Activated CD4-positive, alpha-beta T cell treated with anti-CD3 and anti-CD28 coated beads, Interleukin-2, amount 50 U/mL, for 1 hour (primary cell): ENCODE measurements at places on chromosomes 7 and 10.

DNA sequence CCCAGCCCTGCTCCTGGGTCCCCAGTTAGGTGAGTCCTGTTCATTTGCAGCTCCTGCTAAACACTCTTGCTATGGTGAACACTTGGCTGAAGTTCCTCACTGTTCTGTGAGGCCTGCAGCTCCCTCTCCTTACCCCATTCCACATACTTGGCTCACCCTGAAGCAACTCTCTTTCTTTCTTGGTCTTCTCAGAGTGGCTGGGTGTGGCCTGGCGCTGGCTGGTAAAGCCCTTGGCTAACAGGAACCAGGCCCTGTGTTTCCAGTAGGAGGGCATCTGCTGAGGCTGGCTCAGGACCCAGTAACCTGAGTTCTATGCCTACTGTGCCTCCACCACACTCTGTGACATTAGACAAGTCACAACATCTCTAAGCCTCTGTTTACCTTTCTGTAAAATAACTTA, 53.1 kb upstream of the COL13A1 start:
- no peak for DNase-seq

DNA sequence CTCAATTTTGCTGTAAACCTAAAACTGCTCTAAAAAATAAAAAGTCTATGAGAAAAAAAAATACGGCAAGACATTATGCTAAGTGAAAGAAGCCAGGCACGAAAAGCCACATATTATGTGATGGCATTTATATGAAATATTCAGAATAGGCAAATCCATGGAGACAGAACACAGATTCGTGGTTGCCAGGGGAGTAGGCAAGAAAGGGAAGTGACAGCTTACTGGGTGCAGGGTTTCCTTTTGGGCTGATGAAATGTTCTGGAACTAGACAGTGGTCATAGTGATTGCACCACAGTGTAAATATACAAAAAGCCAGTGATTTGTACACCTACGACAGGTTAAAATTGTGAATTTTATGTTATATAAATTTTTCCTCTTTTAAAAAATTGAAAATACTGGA, 41.3 kb upstream of the GLI3 start:
- no peak for DNase-seq

DNA sequence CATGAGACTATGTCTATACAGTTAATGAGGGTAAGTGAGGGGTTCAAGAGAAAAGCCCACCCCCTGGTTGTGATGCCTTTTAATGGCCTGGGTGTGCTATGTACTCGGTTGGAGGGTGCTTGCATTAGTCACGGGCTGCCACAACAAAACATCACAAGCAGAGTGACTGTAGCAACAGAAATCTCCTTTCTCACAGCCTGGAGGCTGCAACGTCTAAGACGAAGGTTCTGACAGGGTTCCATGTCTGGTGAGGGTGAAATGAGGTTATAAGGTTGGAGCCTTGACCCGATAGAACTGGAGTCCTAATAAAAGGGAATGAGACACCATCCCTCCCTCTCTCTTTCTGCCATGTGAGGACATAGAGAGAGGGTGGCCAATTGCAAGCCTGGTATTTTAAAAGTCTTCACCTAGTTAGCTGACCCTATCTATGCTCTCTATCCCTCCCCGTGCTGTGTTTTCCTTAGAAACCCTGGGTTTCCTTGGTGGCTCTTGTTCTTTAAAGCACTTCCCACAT, 126.0 kb upstream of the GDF10 start:
- no peak for DNase-seq

DNA sequence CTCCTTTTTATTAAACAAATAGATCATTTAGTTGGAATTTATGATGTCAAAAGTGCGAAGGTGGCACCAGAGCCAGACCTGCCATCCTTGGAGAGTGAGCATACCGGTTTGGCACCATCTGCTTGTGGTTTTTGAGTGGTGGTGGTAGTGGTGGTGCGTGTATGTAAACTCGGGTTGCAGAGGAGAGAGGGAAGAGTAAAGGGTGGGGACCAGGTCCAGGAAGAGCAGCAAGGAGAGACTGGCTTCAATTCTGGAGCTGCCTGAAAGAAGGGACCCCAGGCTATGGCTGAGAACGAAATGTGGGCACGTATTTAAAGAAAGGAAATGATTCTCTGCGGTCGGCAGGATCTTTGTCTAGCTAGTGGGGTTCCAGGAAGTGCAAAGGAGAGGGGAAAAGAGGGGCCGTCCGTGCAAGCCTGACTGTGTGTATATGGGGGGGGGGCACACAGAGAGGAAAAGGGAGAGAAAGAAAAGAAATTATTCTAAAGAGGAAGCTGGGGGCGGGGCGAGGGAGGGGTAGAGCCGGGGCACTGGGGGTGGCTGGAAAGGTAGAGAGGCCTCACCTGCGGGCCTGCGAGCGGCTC, 448 bp upstream of the GOLGA7B start:
- DNase-seq: no peak

DNA sequence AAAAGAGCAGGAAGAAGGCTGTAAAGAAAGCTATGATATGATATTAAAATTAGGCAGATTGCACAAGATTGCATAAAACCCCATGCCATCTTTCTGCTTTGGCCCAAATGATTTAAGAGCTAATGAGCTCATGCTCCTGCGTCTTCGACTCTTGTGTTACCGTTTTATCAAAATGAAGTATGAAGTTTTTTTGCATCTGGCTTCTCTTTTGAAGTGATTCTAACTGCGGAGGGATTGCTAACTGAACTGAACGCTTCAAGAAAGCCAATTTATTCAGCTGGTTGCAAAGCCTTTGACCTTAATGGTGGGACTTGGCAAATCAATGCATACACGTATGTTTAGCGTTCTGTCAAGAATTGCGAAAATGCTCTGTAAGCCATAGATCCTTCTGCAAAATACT, 282.9 kb downstream of the TWIST1 start:
- no peak for DNase-seq

- DNase-seq: no peak
Observed at GRCh38 chr10:23099816-23100215, 4.4 kb downstream of the MSRB2 start.

- peak; percentile 10 for DNase-seq
Observed at GRCh38 chr10:80144067-80144695, 11.7 kb downstream of the PLAC9 start.

GRCh38 chr7:43647339-43647672, 64.4 kb downstream of the STK17A start:
- no peak for DNase-seq

DNA sequence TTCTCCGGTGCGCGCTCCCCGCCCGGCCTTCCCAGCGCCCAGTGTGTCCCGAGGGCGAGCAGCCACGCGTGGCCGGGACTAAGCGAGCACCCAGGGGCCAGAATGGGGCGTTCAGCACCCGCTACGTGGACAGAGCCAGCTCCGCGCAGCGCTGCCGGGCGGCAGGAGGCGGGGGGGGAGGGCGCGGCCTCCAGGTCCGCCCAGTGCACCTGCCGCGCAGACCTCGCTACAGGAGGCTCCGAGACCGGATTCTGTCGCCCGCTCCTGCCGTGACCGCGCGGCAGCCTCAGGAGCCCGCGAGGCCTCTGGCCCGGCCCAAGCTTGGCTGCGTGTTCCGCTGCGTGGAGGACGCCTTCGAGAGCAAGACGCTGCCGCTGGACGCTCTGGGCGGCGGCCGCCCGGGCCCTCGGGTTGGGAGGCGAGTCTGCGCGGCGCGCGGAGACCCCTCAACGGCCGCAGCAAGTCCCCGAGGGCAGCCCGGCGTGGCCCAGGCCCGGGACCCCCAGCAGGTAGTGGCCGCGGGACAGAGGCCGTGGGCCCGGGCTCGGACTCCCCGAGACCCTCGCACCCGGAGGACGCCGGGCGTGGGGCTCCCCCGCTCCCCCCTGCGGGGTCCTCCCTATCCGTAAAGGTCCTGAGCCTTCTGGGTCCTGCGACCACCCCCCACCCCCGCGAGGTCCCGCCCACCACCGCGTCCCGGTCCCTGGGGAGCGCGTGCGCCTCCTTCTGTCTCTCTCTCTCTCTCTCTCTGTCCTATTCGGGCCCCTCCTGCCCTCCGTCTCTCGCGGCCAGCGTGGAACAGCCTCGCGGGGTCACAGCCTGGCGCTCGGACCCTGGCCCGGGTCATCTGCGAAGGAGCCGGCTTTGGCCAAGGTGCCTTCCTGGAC, 904 bp upstream of the DPYSL4 start:
- peak; percentile 57 for DNase-seq

DNA sequence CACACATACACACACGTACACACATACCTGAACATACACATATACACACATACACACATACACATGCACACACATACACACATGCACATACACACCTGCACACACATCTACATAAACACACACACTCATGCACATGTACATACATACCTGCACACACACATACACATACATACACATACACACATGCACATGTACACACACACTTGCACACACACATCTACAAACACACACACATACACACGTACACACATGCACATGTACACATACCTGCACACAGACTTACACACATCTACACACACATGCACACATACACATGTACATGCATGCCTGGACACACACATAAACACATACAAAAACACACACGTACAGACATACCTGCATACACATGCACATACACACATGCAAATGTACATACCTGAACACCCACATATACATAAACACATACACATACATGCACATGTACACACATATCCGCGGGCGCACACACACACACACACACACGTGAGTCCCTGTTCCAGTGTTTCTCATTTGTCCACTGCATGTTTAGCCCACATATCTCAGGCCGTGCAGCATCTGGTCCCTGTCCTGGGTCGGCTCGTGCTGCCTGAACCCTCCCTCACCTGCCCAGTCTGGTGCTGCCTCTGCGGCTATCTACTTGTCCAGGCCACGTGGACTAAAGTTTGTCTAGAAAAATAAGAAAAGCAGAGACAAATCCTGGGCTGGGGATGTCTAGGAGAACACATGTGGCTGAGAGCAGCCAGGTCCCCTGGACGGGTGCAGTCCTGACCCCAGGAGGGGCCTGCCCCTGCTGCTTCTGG, 238.7 kb downstream of the TCERG1L start:
- no peak for DNase-seq

DNA sequence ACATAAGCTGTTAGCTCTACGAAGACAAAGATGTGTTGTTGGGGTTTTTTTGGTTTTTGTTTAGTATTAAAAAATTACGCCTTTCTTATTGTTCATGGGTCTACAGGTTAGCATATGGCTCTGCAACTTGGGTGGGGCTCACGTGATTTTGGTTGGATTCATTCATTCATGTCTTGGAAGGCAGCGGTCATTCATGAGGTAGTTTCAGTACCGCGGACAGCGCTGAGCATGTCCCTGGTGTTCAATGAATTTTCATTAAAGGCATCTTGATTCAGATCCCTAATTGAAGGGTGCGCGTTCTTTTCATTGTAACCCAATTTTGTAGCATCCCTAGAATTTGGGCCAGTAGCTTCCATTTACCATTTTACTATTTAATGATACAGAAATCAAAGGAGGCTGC, 42.9 kb upstream of the TCERG1L start:
- DNase-seq: no peak
